ENCODE measurements at places on chromosomes 3 and 15.
A peak's percentile ranks its signal among the peaks of the same experiment; 100 is the strongest.

- no peak for DNase-seq
Observed at GRCh38 chr3:94413336-94414108, 350.7 kb downstream of the NSUN3 start.

- DNase-seq = no peak
Observed at GRCh38 chr3:58520403-58521335, 16.3 kb downstream of the ACOX2 start.

GRCh38 chr3:3919316-3919715, 120.1 kb downstream of the LRRN1 start:
- DNase-seq = no peak

DNA sequence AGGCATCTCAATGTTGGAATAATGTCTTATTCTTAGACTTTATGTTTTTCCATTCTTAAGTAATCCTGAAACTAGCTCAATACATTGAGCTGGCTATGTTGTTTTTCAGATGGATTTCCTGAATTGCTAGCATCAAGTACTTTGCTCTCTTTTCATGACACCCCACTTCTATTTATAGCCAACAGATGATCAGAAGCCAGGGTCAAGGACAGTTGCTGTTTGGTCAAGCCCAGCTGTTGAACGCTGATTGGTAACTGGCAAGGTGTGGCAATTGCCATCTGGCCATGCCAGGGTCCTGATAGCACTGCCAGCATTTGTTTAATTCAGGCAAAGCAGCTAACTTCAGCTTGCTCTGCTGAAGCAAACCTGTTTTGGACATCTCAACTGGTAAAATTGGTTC, 46.2 kb upstream of the PLCL2 start:
- DNase-seq = no peak

GRCh38 chr15:78308422-78309032, 9.1 kb upstream of the SKIC8 start:
- DNase-seq = peak; percentile 64

All from activated CD4-positive, alpha-beta T cell treated with anti-CD3 and anti-CD28 coated beads, Interleukin-2, amount 50 U/mL, for 16 hours (primary cell).